ENCODE measurements at places on chromosomes 2 and 18.

DNA sequence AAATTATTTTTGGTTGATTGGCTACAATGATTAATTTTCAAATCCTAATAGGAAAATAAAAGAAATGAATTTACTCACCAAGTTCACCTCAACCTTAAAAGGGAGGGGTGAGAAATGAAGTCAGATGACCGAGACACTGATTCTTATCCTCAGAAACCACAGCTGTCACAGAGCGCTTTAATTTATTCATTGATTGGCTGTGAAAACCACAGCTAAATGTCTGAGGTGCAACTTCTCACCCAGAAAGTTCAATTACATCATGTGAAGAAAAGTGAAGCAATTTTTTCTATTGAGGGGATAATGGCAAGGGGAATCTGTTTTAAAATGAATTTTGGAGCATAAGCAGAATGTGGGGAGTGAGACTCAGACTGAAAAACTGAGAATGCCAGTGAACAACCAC lies 128.4 kb downstream of the RNF152 start:
- no peak for DNase-seq

GRCh38 chr2:112958428-112959108 lies 19.2 kb upstream of the IL36G start:
- peak; percentile 3 for DNase-seq

DNA sequence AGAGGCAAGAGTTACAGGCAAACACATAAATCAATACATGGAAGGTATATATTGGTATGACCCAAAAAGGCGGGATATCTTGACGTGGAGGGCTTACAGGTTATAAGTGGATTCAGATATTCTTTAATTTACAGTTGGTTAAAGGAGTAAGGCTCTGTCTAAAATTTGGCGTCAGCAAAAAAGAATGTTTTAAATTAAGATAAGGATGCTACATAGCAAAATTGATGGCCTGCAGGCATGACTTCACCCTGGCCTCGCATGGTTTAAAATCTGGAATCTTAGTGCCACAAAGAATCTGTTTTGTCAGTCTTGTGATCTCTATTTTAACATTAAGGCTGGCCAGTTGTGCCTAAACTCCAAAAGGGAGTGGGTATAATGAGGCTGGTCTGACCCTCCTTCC lies 58.4 kb upstream of the REL start:
- no peak for DNase-seq

DNA sequence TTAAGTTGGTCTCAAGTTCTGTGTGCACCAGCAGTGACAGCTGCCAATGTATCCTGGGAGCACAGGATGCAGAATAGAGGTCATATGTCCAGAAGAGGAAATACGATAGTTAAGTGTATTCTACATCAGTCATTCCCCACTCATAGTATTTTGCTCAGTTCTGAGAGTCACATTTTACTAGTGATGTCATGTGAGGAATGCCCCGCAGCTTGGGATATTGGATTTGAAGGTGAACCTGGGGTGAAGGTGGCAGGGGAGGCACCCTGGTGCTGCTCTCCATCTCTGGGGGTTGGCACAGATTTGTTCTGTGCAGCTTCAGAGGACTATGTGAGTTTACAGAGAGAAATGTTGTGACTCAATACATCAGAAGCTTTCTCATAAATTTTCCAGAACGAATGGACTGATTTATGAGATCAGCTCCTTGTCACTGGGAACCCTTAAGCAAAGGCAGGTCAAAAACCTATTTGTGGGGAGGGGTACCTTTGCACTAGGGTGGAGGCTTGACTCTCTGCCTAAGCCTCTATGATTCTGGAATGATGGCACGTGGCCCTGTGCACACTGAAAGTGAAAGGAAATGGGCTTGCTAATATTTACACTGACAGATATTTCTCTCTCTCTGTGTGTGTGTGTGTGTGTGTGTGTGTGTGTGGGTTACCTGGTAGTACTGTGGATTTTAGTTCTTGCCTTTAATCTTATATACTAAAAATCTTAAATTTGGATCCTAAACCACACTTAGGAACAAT lies 95.9 kb downstream of the NEB start:
- no peak for DNase-seq

- no peak for DNase-seq
Measured at GRCh38 chr2:217822296-217823252, 180.2 kb downstream of the TNS1 start.
